Stimulated activated CD4-positive, alpha-beta T cell treated with anti-CD3 and anti-CD28 coated beads, Interleukin-1b, Interleukin-23, amount 100 ng/mL, for 1 hour (primary cell): ENCODE measurements at places on chromosomes 5 and 9.

- DNase-seq: no peak
Observed at GRCh38 chr9:112839331-112839730, 51.3 kb downstream of the SLC46A2 start.

- DNase-seq: no peak
Observed at GRCh38 chr5:9189681-9190080, 356.2 kb downstream of the SEMA5A start.

DNA sequence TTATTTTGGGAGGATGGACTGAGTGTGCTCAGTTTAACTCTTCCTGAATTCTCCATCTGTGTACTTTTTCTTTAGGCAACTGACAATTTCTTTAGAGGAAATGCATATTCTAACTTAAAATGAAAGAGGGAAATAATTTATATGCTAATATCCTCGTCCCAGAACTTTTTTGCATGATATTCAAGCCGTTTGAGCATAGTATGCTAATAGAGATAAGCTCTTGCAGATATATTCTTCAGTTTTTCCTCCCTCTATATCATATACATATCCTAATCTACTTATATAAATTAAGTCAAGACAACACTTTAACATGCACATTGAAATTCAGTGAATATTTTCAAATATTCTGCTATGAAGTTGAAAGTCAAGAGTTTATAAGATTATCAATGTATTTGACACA, 84.7 kb downstream of the YTHDC2 start:
- no peak for DNase-seq

GRCh38 chr9:87628346-87628745, 97.6 kb upstream of the CTSL start:
- no peak for DNase-seq

DNA sequence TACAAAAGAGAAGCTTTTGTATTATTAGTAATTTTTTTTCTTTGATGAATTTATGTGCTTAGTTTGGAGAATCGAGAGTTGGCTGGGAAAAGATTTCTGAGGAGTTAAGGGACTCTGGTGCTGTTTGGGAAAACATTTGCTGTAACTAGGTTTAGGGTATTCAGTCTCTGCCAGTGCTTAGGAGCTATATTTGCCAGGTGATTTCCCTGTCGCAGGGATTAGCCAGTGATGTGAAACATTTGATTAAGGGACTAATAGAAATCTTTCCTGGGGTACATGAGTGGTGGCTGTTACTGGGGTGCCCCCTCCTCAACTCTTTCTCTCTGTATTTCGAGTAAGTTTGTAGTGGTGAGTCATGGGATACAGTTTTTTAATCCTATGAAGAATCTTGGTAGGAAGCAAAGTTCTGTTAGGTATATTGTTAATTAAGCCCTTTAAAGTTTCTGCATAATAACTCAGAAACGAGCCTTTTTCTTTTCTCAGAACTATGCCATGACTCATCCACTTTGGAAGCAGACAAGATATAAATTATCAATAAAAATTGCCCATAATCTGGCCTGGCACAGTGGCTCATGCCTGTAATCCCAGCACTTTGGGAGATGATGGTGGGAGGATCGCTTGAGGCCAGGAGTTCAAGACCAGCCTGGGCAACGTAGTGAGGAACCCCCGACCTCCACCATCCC, 18.6 kb downstream of the RGMB start:
- DNase-seq: no peak

GRCh38 chr9:118693645-118694044, 675.6 kb downstream of the BRINP1 start:
- DNase-seq: no peak

- no peak for DNase-seq
Observed at GRCh38 chr5:87211676-87212075, 56.0 kb upstream of the RASA1 start.

DNA sequence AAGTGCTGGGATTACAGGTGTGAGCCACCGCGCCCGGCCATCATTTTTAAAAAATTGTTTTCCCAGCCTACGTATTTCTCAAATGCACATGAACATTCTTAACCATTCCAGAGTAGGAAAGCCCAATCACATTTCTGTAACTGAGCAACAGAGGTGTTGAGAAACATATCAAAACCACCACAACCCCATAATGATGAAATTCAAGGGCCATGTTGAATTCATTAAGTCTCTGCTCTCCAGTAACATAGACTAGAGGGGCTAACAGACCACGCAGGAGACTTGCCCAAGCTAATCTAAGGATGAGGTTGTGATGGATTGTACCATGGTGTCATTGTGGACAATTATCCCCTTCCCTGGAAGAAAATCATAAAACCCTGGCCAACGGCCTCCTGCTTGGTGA, 52.9 kb downstream of the MYO10 start:
- DNase-seq: no peak
